ENCODE measurements at places on chromosomes 5 and 9. TPM values are rescaled to one million over a fixed set of nuclear protein-coding genes. Genes with fewer than 3 reads are reported as not detected.

- peak; percentile 31 for DNase-seq
These were observed 132.8 kb upstream of the MPDZ start for GRCh38 chr9:13412331-13412730.

DNA sequence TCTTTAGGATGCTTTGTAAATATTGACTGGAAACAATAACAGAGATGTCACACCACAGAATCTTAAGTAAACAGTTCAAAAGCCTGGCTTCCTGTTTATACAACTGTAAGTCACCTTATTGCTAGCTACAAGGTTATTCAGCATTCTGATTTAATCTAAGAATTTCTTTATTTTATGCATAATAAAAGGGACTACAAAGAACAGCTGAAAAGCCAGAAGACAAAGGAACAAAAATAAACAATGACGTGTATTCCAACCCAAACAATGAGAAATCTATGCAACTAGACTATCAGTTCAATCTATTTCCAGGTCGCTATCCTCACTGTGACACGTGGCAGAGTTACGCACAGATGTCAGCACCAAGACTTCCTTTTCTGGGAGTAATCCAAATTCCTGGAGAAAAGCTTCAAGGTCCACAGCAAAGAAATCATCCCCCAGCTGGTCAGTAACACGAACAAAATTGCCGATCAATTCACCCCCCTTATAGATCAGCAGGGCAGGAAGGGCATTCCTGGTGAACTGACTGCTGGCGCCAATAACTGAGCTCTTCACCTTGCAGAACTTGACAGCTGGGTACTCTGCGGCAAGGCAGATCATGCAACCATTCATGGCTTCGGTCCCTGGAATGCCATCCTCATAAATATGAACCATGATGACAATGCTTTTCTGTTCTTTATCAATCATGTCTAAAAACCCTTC is 8.4 kb downstream of the PDCL start:
- DNase-seq: no peak

GRCh38 chr5:34663771-34664496 is 7.8 kb downstream of the RAI14 start:
- DNase-seq: no peak

DNA sequence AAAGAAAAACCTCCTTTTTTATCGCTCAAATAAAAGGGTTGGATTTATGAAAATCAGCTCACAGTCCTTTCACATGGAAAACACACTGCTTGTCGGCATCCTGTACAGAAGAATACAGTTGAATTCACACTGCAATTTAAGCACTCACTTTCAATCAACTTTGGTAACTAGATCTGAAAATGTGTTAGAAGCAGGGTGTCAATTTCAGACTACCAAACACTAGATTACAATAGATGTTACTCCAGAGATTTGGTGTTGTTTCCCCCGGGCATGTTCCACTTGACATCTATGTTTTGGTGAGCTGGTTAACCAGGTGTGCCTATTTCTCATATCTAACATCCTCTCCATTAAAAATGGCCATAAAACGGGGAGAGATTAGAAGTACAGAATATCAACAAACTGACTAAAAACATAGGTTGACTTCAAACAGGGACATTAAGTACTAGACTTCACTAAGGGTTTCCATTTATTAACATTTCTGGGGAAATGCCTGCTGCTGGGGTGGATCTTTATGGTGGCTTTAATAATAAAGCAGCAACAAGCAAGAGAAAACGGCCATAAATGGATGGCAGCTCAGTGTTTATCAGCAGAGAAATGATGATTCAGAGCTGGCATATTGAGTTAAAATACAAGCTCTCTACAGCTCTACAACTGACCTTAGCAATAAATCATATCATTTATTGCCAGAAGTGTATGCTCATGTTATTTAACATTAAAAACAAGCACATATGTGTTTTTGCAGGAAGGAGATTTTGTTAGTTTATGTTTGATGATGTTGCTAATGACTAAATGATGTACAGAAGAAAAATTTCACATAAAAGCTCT is 158.8 kb downstream of the SLF1 start:
- no peak for DNase-seq

DNA sequence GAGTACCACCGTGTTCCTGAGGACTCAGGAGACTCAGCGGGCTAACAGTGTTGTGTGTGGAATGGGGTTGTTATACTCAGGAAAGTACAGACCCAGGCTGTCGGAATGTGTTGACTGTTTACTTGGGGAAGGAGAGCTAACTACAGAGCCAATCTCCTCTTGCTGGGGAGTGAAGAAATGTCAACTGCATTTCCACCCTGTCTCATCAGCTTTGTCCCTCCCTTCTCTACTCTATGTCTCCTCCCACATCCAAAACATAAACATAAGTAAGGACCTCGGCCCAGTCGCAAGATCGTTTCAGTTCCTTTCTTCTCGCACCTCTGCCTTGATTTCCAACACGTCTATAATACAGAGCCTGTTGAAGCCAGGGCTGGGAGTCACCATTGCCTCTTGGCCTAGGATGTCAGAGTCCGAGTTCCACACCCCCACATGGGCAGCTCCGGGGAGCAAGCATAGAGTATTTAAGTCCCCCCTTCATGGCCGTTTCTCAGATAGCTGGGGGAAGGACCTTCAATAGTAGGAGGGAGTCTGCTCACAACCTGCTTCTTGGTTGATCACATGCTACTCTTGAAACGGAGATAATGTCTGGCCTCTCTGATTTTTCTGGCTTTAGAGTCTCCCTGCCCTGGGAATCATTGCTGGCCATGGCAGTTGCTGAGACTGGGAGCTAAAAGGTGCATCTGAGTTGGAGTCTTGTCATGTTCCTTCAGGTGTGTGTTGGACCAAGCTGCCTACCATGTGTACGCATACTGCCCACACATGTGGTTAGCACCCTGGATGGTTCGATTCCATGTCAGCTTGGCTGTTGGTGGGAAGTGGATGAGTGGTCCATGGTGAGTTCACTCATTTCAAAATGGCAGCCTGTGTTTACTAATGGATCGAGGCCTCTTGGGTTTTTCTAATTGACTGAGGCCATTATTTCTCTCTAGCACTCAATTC is 147.3 kb downstream of the MTX3 start:
- no peak for DNase-seq

DNA sequence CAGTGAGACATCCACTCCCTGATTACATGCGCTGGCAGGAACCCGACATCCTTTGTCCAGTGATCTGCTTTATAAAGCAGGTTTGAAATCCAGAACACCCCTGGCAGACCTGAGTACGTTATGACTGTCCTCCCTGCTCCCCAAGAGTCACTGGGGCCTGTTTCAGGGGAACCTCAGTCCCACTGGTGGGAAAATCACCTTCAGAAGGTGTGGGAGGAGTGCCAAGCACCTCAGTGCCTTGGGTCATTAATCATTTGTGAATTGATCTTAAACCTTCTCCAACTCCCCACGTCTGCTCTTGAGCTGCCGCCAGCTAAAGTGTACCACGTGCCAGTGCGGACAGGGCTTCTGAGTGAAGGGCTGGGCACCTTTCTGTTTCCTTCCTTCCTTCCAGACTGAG is 16.2 kb downstream of the SLC6A3 start:
- DNase-seq: peak; percentile 2

DNA sequence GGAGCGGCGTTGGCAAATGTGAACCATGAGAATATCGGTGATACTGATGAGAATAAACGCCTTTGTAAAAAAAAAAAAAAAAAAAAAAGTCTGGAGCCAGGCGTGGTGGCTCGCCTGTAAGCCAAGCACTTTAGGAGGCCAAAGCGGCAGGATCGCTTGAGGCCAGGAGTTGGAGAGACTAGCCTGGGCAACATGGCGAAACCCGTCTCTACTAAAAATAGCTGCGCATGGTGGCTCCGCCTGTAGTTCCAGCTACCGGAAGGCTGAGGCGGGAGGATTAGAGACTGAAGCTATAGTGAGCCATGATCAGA is 425 bp upstream of the NFX1 start:
- DNase-seq: no peak

DNA sequence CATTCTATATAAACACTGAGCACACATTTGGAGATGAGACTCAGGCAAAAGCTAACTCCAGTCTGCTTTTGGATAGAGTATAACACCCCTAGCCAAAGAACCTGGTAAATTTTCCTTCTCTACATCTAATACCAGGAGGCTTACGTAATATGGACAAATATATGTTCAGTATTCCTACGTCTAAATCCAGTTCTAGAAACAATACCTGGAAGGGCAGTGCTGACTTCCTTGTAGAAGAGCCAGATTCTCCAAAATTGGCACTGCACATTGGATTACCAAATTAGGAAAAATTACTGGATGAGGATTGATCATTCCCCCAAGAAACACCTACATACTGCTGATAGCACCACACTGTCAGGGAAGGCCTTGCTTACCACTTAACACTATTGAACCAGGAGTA is 247.4 kb downstream of the SAXO1 start:
- no peak for DNase-seq

DNA sequence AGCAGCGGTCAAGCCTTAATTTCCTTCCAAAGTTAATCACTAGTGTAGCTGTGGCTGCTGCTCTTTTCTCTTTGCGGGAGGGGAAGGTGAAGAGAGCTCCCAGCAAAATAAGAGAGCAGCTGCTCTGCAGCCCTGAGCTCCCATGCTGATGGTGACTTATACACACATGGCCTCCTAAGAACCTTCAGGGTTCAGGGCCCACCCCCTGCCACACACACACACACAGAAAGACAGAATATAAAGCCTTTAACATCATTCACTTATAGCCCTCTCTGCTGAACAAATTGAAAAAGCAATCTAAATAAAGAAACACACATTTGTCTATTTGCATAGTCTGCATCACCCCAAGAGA is 43.6 kb downstream of the GAS1 start:
- DNase-seq: no peak

DNA sequence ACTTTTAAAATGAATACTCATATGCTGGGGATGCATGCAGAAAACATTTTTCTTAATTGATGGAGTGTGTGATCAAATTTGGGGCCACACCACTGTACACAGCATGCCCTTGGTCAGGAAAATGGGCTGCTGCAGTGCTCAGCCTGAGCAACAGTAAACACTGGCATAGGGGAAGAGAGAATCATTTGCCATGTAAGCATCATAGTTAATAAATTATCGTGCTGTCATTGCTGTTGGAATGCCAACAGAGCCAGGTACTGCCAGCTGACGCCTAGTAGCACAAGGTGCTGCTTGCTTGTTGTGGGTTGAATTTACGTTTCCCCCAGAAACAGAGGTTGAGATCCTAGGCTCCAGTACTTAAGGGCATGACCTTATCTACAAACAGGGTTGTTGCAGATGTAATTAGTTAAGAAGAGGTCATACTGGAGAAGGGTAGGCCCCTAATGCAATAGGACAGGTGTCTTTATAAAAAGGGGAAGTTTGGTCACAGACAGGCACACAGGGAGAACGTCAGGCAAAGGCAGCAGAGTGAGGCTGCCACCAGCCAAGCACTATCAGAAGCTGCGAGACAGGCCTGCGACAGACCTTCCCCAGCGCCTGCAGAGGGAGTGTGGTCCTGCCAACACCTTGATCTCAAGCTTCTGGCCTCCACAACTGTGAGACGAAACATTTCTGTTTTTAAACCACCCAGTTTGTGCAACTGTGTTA is 25.3 kb downstream of the DAP start:
- DNase-seq: no peak

DNA sequence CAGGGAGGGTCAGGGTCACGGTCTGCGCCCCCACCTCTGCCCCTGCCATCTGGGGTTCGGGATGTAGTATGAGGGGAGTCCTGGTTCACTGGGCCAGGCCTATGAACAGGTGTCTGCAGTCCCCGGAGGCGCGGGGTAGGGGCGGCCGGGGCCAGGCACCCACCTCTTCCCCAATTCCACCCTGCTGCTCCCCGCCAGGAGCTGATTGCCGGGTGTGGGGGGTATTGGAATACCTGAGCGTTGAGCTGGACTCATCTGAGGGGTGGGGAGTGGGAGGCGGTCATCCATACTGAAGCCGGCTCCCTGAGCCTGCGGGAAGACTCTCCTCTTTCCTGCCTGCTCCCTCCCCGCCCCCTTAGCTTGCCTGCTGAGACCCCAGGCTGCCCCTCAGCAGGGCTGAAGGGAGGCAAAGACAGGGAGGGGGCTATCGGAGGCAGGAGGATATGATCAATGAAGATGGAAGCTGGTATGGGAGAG is 679 bp downstream of the SLC6A7 start:
- no peak for DNase-seq

GRCh38 chr5:17315710-17316221 is 98.3 kb downstream of the BASP1 start:
- no peak for DNase-seq

DNA sequence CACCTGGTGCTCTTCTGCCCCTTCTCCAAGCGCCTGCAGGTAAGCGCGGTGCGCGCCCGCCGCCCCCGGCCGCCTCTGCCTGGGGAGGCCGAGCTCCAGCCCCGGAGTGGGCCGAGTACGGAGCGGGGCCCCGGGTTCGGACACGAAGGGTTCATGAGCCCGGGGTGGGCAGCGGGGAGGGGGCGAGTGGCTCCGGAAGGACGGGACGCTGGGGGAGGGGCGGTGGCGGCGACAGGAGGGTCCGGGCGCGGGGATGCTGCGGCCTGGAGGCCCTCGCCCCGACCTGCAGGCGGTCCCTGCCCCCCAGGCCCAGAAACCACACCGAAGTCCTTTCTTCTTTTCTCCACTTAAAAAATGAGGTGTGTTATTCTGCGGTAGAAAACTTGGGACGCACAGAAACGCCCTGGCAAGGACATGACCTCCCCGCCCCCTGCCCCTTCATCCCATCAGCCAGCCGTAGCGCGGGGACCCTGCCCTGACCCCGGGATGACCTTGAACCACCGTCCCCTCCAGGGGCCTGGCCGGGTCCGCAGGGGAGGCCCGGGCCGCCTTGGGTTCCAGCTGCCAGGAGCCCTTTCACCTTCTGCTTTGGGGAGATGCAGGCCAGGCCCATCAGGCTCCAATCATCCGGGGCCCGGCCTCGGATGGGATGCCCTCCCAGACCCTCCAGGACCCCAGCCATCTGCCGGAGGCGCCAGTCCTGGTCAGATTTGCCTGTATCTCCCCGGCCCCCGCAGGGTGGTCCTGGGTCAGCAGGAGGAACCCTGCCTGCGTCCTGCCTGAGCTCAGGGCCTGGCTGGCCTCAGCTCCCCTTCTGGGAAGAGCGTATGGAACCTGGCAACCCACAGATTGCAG is 545 bp downstream of the DIPK1B start:
- DNase-seq: no peak

Gene TEX48
- total RNA-seq: not detected

Gene TAF1L
- not detected for total RNA-seq

Gene SPIN1
- total RNA-seq: 45.5 TPM

Gene INSL4
- not detected for total RNA-seq

Gene ARHGEF37
- total RNA-seq: 1.8 TPM

Gene CTSV
- 0.48 TPM for total RNA-seq
